ENCODE measurements at places on chromosomes 2 and 18.

- DNase-seq = no peak
Observed at GRCh38 chr2:241469746-241470145, 38.6 kb downstream of the STK25 start.

- DNase-seq = no peak
Observed at GRCh38 chr2:120631236-120631635, 104.4 kb upstream of the GLI2 start.

- no peak for DNase-seq
Observed at GRCh38 chr18:21054252-21054821, 57.3 kb downstream of the ROCK1 start.

DNA sequence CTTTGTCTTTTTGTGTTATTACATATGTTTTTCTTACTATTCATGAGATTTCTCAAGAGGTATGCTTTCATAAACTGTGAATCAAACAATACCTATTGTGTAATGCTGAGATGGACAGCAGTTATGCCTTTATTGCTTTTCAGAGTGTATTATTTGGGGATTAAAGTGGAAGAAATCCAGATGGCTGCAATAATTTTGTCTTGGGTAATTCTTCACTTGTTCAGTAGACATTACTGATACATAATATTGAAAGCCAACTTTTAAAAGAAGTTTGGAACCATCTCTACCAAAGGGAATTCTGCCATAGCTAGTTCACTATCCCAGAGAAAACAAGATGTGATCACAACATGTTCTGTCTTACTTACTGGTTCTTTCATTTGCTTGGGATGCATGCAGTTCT lies 253.4 kb upstream of the ZSWIM2 start:
- peak; percentile 4 for DNase-seq

DNA sequence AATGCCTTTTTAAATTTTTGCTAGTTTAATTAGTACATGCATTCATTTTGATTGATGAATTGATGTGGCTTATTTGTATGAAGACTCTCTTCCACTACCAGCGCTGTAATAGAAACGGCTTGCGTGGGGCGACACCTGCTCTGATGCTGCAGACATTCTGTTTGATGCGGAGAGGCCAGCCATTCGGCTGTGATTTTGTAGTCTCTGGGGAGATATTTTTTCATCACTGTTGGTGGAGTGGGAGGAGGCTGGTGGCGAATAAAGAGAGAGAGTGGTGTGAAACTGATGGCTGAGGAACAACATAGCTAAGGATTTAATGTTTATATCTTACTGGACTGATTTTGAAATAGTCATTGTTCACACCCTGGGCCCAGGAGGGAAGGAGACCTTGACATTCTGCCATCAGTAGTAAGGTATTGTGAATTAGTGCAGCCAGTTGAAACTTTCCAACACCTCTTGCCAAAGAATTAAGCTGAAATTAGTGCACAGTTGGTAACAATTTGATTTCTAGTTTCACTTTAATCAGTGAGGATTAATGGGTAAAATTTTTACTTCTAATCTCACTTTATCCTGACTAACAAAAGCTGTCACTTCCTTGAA lies 224.1 kb downstream of the MTX2 start:
- DNase-seq = no peak

GRCh38 chr2:219689676-219690628 lies 62.5 kb downstream of the SLC4A3 start:
- peak; percentile 84 for DNase-seq

- peak; percentile 82 for DNase-seq
Observed at GRCh38 chr18:80157708-80158343, 48.8 kb downstream of the ADNP2 start.

DNA sequence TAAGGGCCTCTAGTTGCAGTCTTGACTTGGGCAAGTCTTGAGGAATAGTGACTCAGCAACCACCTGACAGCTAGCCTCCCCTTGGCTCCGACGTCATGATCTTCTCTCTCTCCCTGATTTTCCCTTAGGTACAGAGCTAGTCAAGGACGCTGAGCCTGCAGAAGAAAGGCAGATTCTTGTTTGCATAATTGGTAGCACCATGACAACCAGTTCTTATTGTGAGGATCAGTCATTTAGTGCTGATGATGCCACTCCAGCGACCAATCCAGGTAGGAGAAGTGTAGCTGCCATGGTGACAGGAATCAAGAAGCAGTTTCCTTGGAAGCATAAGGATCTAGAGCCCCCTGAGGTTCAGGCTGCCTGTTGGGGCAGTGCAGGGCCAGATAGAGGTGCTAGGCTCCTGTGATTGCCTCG lies 2.8 kb upstream of the RESP18 start:
- DNase-seq = no peak

- no peak for DNase-seq
Observed at GRCh38 chr2:111910609-111911277, 12.3 kb downstream of the MERTK start.

DNA sequence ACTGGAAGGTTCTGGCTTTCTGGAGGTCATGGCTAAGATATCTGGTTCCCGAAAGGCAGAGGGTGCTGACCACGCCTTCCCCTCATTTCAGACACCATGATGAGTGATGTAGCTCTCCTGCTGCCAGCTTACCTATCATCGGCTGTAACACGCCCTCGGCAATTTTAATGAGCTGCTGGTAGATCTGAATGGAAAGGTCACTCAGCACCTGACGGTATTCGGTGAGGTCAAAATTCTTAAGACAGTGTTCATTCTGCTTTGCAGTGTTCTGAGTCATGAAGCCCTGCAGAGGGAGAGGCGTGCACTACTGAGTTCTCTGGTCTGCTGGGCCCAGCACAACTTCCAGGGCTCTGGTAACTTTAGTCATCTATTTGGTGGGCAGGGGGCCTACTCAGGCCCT lies 25.7 kb upstream of the ACAA2 start:
- no peak for DNase-seq

DNA sequence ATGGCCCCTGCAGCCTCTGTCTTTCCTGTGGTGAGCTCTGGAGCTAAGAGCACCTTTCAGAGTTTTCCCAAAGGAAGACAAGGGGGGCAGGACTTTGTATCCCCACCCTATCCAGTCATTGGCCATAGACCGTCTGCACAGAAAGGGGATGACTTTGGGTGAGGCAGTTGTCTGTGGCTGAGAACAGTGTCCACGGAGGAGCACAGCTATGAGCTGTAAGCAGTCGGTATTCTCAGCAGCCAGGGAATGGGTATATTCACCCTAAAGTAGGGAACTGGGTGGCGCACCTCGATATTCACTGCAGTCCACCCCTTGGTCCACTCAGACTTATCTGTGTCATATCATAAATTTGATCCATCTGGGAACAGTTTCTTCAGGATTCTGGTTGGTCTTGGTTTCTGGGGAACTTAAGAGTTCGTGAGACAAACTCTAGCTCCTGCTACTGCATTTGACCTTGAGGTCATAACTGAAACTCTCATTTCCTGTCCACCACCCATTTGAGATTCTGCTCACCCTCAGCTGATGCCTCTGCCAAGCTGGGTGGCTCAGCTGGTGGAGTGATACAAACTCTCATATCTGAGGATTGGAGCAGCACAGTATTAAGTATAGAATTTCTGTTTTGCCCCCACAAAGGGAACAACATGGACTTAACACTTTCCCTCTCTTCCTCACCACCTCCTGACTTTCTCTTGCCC lies 45.2 kb upstream of the SCG2 start:
- DNase-seq = peak; percentile 43

- peak; percentile 27 for DNase-seq
Observed at GRCh38 chr18:31684279-31685096, at the start of gene B4GALT6. TSS of gene B4GALT6 (minus strand) at chr18:31684581. CDS start at chr18:31684426, 155 bp downstream.

DNA sequence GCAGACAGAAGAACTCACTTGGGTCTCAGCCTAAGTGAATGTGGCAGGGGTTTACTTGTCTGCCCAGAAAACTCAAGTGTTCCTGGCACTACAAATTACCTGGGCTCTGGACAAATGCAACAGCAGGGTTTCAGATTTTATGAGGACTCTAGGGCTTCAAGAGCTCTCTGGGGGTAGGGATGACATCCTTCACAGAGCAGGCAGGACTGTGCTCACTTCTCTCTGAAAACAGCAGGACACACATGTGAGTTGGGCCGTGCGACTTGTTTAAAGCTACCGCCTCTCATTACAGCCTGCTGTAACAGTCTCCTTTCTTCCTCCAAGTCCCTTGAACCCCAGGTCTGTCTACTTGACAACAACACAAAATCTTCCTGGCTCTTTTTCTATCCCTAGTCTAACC lies 212.6 kb downstream of the EN1 start:
- no peak for DNase-seq

GRCh38 chr2:42229949-42230348 lies 60.8 kb downstream of the EML4 start:
- no peak for DNase-seq

GRCh38 chr2:101360232-101360631 lies 27.1 kb downstream of the CREG2 start:
- DNase-seq = no peak

GRCh38 chr2:217790195-217790594 lies 212.6 kb downstream of the TNS1 start:
- DNase-seq = no peak

DNA sequence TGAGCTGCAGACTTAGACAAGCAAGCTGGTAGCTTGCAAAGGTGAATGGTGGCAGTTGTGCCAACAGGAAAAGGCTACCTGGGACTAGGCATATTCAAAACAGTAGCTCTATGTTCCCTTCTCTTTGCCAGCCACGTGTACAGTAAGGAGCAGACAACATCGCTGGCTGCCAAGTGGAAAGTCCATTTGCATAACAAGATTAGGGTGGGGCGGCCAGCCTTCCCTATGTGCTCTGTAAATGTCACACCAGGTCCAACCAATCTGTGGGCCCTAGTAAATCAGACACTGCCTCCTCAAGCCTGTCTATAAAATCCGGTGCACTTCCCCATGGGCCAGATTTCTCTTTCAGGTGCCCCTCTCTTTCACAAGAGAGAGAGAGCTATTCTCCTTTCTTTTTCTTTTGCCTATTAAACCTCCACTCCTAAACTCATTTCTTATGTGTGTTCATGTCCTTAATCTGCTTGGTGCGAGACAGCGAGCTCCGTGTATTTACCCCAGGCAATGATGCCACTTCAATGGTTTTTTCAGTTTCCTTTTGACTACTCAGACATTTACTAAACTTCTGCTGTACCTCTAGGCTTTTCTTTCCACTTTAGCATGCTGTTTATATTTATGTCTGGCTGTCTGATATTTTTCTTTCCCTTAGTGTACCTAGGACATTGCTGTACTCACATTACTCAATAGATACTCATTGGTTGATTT lies 297.4 kb upstream of the GCFC2 start:
- DNase-seq = no peak

- DNase-seq = no peak
Observed at GRCh38 chr2:17334300-17334699, 183.9 kb downstream of the RAD51AP2 start.

DNA sequence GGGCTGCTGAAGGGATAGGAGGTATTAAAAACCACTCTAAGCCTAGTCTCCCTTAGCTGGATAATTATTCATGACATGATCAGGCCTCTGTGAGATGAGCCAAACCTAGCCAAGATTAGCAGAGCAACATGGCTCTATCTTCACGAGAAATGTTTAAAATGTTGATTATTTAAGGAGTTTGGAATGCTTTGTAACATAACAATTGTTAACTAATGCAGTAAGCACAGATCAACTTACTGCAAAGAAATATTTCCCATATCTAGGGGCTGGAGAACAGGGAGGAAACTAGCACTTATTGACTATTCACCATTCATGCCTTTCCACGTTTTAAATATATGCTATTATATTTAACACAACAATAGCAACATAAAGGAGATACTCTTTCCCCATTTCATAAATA lies 833.7 kb upstream of the CHAC2 start:
- DNase-seq = peak; percentile 10

DNA sequence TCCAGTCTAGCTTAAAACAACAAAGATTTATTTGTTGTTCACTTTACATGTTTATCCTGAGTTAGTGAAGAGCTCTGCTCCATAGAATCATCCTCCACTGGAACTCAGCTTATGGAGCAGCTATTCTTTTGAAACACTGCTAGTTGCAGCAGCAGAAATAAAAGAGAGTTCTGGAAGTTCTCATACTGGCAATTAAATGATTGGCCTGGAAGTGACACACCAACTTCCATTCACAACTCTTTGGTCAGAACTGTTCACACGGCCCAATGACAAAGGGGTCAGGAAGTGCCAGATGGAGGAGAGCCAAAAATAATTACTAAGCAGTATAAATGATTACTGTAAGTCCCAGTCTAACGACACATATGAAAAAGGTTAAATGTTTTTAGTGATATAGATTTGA lies 39.1 kb downstream of the FBXO11 start:
- DNase-seq = peak; percentile 92

- DNase-seq = peak; percentile 25
Observed at GRCh38 chr18:21853016-21853415, 112.4 kb downstream of the MIB1 start.

DNA sequence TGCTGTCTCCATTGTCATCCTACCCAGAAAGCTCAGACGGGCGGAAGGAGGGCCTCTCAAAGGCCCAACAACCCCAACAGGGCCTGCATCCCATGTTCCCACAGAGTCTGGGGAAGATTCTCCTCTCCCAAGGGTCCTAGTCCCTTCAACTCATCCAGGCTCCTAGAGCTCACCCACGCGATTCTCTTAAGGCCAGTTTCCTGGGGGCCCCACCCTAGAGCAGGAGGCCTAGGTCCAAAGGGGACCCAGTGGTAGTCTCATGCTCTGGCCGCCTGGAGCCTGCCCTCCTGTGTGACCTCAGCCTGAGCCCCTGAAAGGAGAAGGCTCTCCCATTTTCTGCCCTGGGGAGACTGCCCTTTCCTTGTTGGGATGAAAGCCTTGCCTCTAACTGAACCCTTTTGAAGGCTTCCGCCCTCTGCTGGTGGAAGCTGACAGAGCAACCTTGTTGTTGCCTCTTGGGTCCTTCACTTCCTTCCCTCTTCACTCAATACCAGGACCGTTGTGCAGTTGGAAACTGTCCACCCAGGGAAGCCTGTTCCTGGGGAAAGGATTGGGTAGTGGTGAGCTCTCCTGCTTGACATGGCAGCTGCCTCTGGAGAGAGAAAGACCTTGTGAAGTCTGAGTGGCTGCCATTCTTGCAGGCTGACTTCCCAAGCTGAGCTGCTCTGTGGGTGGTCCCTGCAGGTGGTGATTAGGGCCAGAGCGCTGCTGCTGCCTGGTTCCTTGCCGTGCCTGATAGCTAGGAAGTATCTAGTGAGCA lies 86.0 kb upstream of the ALPP start:
- DNase-seq = peak; percentile 76

GRCh38 chr2:205524656-205525055 lies 157.6 kb upstream of the NRP2 start:
- DNase-seq = no peak

GRCh38 chr2:219829667-219830352 lies 202.4 kb downstream of the SLC4A3 start:
- no peak for DNase-seq

DNA sequence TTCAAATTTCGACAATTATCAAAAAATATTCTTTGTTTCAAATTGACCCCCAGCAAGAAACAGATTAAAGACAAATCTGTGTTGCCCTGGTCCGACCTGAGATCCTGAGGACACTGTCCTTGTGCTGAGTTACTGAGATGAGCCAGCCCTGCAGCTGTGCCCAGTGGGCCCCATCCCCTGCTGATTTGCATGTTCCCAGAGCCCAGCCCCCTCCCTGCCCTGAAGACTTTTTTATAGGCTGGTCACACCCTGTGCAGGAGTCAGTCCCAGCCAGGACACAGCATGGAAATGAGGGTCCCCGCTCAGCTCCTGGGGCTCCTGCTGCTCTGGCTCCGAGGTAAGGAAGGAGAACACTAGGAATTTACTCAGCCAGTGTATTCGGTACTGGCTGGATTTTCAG lies 31.4 kb upstream of the ZNG1B start:
- DNase-seq = no peak

All from cardiac fibroblast (primary cell).